Fibroblast of skin of right quadriceps (primary cell): ENCODE measurements at places on chromosomes 4 and X.

DNA sequence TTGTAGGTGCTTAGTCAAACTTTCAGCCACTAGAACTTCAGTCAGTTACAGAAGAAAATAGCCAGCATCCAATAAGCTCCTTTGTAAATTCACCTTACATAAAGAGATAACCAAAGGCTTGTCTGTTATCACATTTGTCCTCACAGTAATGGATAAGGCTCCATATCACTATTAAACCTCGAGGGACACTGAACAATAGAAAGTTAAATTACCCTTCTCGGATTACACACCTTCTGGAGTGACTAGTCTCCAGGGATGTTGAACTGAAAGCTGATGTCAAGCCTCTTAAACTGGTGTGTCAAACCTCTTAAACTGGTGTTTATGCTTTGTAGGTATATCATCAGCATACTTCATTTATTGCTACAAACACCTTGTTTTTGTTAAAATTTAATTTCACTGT lies 639.0 kb downstream of the CENPC start:
- DNase-seq, result no peak

DNA sequence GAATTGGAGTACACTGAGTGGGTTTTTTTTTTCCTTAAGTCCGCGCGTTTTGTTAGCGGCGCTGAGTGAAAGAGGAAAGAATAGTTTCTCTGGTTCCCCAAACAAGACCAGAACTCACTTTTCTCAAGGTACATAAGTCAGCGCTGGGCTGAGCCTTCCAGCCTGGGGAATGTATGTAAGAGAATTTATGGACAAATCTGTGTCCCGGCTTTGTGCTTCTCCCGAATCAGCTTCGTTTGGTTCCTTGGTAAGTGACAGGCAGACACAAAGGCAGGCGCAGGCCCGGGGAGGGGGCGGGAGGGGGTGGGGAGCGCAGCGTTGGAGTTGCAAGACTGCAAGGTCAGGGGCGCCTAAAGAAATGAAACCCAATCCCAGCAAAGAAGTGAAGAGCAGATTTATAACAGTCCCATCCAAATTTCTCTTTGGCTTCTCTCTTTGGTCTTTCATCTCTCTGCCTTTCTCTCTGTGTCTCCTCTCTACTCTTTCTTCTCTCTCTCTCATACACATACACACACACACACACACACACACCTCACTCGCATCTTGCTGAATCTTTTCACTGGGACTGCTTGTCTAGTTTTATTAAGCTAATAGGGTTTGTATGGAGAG lies 981 bp downstream of the TET2 start:
- peak; percentile 51 for DNase-seq

DNA sequence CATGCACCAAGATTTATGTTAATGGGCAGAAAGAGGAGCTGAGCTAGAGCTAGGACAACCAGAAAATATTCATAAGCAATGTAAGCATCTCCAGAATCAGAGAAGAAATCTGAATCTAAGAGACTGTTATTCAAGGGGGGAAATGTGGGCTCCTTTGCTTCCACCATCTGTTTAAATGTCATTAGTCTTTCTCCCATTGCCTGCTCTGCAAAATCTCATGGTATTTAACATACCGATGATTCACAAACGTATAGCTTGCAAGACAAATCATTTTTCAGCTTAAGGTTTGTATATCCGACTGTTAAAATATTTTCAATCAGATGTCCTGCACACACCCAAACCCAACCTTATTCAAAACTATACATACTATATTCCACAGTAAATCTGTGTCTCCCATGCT lies 133.4 kb upstream of the TACR3 start:
- no peak for DNase-seq

DNA sequence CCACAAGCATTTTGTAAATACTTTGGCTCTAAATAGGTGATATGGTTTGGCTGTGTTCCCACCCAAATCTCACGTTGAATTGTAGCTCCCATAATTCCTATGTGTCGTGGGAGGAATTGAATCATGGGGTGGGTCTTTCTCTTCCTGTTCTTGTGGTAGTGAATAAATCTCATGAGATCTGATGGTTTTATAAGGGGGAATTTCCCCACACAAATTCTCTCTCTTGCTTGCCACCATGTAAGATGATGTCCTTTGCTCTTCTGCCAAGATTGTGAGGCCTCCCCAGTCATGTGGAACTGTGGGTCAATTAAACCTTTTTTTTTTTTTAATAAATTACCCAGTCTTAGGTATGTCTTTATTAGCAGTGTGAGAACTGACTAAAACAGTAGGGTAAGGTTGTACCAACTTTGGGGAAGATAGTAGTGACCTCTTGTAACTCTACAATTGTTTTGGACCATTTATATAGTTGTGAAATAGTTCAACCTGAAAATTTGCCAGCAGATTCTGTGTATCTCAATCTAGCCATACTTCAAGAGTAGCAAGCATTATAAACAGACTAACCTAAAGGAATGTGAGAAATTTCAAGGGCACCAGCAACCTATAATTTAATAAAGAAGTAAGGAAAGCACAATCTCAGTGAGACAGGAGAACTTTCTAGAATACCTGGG lies 727.8 kb downstream of the GRID2 start:
- no peak for DNase-seq

DNA sequence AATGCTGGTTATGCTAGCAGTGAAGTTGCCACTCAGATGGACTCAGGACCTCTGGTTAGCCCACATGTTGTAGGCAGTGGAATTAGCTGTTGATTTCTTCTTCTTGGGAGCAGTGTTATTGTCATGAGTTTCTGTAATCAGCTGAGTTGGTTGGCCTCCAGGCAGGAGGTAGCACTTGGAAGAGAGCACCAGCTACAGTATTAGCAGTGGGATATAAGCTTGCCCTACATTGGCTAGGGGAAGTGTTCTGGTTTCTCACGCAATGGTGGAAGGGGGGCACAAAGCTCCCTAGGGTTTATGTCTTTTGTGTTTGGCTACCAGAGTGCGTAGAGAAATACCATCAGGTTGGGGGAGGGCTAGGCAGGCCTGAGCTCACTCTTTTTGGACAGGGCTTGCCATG lies 34.0 kb upstream of the UCP1 start:
- DNase-seq, result no peak

DNA sequence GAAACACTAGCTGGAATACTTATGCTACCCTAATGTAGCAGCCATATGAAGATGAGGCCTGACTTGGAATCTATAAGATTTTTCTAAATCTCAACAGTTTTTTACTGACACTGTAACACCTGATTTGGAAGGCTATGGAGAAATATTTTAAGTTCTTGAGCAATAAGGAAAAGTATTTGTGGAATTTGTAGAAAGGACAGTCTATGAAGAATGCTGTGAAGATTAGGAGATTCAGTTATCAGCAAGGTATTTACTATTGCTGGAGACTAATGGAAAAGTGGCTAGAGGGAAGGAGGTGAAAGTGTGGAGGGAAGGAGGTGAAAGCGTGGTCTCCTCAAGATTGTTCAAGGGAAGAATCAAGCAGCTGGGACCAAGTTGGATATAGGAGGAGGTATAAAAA lies 190.0 kb upstream of the EMCN start:
- no peak for DNase-seq

GRCh38 chr4:140697709-140698560 lies 58.2 kb downstream of the TBC1D9 start:
- DNase-seq, result no peak

DNA sequence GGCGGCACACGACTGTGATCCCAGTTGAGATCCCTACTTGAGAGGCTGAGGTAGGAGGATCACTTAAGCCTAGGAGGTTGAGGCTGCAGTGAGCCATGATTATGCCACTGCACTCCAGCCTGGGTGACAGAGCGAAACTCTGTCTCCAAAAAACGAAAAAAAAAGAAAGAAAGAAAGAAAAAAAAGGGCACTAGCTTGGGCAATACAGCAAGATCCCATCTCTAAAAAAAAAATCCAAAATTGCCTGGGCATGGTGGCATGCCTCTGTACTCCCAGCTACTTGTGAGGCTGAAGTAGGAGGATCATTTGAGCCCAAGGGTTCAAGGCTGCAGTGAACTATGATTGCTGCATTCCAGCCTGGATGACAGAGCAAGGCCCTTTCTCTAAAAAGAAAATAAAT lies 10.7 kb upstream of the KLHL15 start:
- no peak for DNase-seq

DNA sequence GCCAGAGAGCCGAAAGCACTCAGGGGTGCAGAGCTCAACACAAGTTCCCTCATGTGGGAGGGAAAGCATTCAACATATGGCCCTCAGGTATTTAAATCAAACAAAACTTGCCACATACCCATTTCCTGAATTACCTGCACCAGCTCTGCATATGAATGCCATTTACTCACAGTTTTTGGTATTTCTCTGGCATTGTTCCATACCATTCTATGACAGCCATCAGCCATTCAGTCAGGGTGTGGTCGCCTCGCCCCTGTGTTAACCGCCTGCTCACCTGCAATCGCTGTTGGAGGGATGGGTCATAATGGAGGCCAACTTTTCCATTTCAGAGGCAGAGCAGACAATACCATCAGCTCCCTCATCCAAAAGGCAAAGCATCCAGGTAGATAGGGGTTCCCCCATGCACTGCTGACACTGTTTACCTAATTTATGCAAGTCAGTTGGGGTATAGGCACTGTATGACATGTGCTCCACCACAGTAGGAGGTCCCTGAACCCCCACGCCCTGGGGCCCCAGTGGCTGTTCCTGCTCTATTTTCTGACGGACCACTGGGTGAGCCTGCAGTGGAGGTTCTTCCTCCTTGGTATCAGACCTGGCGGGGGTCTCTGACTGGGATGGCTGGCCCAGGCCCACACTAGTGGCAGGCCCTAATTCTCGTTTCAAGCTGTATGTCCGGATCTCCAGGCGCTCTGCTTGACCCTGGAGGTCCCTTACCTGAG lies 227.1 kb downstream of the ADGRL3 start:
- DNase-seq, result no peak

DNA sequence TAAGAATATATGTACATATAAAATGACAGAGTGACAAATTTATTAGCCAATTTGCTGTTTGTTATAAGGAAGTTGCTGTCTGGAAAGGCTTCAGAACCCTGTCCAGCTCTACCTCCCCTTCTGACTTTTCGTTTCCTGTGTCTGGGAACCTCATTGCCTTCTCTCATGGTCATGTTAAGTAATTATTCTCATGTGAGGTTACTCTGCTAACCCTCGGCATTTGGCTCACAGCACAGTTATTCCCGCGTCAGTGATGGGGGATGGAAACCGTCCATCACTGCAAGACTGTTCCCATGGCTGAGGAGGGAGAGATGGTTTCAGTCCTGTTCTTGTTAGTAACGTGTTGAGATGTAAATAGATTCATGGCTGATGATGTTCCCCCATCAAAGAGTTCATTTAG lies 11.9 kb downstream of the EDNRA start:
- peak; percentile 87 for DNase-seq
